ENCODE measurements at places on chromosomes 5 and 9.

- DNase-seq, result no peak
Observed at GRCh38 chr9:120774719-120775118, 18.5 kb downstream of the FBXW2 start.

DNA sequence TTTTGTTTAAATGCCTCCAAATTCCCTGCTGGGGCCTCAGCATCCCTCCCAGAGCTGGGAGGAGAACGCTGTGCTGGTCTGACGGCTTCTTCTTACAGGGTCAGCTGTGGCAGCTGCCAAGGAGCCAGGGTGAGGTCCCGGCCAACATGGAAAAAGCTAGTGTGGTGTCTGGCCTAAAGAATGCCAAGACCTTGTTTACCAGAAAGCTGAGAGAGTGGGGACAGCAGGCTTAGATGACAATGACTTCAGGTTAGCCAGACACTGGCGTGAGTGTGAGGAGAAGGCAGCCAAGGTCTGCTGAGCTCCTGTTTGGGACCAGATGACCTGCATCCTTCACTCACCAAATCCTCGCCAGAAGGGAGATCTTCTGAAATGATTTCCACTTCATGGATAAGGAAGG, 112.5 kb downstream of the CRB2 start:
- DNase-seq, result no peak

GRCh38 chr9:94140791-94141790, 56.8 kb downstream of the PTPDC1 start:
- no peak for DNase-seq

- DNase-seq, result peak; percentile 62
Observed at GRCh38 chr5:96084874-96085506, 123.3 kb upstream of the ELL2 start.

DNA sequence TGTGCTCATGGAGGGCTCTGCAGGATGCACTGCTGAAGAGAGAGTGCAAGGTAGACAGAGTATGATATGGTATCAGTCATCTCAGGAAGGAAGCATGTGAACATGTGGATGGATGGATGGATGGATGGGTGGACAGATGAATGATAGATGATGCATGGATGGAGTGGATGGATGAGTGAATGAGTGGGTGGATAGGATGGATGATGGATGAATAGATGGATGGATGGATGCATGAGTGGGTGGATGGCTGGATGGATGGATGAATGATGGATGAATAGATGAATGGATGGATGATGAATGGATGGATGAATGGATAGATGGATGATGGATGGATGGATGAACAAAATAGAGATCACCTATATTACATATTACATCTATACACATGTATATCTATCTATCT, 341.3 kb downstream of the DRD1 start:
- DNase-seq, result no peak

GRCh38 chr9:32264170-32264864, 120.1 kb upstream of the ACO1 start:
- no peak for DNase-seq

DNA sequence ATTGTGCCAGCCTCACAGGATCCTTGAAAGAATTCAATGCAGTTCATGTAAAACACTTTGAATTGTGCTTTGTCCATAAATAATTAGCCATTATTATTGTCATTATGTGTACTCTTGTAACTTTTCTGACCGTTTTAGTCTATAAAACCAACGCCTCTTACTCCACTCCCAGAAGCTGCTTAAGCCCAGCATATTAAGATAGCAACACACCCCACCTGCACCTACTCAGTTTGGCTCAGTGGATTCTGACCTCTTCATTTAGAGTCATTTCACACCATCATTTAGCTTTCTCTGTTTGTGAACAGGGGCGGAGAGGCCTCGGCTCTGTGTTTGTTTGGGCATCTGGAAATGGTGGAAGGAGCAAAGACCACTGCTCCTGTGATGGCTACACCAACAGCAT, 205.1 kb downstream of the PCSK5 start:
- no peak for DNase-seq

DNA sequence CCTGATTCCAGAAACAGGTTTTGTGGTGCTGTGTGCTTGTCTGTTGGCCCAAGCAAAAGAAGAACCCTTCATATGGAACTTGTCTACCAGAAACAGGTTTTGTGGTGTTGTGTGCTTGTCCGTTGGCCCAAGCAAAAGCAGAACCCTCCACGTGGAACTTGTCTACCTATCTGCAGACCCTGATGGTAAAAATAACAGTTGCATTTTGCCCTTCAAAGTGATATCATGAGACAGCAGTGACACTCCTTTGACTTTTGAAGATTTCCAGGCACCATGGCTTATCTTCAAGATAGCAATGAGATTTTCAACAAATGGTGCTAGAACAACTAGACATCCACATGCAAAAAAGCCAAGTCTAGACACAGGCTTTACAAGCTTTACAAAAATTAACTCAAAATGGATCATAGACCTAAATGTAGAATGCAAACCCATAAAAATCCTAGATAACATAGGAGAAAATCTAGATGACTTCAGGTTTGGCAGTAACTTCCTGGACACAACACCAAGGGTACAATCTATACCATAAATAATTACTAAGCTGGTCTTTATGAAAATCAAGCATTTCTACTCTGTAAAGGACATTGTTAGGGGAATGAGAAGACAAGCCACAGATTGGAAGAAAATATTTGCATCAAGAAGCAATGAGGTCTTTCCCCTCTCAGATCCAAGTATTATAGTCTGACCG, 16.8 kb downstream of the MACROH2A1 start:
- no peak for DNase-seq

DNA sequence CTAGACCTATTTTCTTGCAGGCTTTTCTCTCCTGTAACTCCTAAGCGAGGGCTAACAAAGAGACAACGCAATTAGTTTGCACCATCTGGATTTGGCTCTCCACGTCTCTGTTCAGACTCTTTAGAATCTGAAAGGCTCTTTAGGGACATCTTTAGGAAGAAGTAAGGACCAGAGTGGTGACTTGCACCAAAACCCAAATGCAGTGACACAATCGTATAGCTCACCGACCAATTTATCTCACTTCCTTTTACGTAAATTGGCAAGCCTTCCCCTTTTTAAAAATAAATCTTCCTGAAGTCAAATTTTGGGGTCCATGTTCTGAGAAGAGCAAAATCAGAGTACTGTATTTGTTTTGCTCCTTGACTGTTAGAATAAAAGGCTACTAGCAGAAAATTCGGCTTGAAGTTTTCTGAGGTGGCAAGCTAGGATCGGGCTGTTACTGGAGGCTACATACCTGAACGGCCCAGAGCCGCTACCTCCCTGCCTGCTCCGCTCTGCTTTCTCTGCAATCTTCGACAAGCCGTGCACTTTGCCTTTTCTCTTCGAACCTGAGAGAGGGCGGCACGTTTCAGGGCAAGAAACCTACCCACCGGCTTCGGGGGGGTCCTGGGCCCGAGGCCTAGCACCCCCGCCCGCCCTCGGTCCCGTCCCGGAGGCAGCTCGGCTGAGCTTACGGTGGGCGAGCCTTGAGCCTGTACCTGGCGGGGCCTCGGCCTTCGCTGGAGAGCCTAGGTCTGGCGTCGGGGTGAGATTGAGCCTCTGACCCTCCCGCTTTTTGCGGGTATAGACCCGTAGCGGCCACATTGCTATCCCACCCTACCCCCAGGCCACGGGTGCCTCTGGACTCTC, 537 bp downstream of the MEIKIN start:
- DNase-seq, result peak; percentile 81

GRCh38 chr5:62206150-62206829, 99.7 kb upstream of the KIF2A start:
- no peak for DNase-seq

- DNase-seq, result no peak
Observed at GRCh38 chr5:161921781-161922180, 73.9 kb downstream of the GABRA1 start.

- no peak for DNase-seq
Observed at GRCh38 chr5:3103262-3103811, 351.9 kb upstream of the IRX2 start.

- DNase-seq, result no peak
Observed at GRCh38 chr5:93403141-93403928, 177.7 kb downstream of the NR2F1-AS1 start.

DNA sequence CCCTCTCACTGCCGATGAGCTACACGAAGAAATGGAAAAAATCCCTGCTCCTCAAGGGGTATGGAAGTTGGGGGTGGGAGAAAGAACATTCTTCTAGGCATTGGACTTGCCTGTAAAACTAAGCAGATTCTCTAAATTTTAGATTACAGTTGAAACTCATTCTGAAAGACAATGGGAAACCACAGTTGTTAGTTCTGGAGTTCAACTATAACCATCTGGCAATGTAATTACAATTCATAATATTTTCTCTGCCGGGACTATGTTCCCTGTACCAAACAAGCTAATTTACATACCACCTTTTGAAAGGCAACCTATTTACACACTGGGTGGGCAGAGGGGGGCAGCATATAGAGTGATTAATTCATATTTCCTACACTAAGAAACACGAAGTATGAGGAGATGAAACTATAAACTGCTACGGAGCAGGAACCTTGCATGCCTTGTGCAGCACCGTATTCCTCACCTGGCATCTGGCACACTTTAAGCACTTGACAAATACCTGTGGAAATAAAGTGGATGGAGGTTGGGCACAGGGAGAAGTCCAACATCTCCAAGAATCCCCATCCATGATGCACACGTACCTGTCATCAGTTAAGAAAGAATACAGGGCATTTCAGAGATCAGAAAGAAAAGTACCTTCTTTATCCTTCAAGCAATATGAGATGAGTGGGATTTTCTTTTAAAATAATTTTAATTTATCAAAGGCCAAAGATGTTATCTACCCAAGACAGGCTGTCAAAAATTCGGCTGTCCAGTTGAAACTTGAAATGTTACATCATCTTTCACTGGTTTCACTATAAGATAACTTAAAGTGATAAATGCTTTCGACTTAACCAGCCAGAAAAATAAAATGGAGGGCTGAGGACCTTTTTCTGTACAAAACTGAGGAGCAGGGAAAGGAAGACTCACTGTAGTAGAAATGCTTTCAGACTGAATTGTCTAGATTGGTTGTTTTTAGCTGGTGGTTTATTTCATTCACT, 54.2 kb downstream of the SSBP2 start:
- DNase-seq, result no peak

DNA sequence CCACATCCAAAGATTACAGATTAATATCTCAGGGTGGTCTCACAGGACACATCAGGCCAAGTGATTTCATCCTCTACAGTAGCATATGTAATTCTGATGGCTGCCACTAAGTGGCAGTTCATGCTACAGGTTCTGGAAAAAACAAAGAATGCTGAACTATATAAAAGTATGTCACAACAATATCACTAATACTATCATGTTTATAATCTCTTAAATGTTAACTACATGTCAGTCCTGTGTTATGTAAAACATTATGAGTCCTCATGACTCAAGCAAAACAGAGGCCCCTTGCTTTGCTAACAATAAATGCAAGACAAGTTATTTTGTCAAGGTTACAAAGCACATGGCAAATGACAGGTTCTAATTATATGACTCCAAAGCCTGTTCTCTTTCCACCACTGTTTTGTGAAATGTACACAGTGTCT, 233.2 kb downstream of the FBXL17 start:
- no peak for DNase-seq

DNA sequence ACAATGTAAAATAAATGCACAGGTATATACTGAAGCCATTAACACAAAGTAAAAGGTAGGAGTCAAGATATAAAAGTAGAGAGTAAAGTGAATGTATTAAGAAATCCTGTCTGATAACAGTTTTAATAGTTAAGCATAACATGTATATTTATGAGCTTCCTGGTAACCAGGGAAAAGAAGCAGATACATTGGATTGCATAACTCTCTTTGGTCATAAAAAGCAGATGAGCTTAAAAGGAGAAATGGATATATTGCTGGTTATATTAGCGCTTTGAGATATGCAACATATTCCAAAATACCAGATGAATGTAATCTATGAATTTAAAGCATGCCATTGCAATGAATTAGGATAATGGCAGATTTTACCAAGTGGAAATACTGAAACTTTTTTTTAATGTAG, 6.2 kb upstream of the TNFSF8 start:
- DNase-seq, result peak; percentile 43

GRCh38 chr9:12819436-12820185, 44.8 kb downstream of the LURAP1L start:
- DNase-seq, result peak; percentile 28

DNA sequence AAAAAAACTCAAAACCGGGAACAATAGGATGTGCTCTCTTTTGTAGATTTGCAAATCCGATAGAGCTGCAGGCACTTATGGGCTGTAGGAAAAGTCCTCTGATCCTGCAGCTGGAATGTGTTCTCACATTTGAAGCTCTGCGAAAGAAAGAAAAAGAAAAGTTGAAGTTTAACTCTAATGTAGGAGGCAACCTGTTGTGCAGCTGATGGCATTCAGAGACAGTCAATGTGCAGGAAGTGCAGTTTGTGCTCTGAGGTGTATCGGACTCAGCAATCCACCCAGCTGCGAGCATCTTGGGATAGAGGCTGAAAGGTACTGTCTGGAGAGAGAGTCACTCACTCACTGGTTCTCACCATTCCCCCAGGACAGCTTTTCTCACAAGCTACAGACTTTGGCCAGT, 339.2 kb downstream of the AGTPBP1 start:
- DNase-seq, result no peak

DNA sequence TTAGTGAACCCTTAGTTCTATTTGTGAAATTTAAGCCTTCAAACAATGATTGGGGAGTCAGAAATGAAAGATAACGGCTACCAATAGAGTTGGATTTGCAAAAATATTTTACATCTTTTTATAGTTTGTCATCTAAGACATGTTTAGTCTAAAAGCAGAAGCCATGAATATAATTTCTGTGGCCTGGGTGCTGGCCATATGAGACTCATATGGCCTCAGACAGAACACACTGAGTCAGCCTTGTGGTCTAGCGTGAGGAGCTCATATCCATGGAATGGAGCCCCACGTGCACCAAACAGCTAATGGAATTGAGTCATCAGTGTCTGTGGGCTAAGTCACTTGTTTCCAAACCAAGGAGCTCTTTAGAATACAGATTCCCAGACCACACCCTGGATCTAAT, 240.7 kb upstream of the NREP start:
- peak; percentile 80 for DNase-seq

DNA sequence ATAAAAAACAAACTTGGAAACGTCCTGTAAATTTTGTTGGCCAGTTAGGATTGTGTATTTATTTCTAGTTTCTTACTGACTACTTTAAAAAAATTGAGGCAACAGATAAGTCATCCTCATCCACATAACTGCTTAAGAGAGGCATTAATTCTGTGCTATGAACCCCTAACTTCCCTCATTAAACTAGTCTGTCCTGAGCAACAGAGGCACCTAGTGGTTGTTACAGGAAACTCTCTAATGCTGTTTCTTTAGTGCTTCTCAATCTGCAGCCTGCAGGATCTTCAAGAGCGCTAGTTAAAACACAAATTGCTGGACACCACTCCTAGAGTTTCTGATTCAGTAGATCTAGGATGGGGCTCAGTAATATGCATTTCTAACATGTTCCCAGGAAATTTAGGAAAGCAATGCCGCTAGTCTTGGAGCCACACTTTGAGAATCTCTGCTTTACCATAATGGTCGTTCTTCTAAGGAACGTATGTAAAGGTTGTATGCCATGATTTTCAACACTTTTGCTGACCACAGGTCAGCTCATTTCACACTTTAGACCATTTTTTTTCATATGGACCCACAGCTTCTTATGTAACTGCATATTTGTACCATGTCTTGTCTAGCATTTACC, 410.1 kb upstream of the SMARCA2 start:
- DNase-seq, result no peak
